ENCODE measurements at places on chromosomes 2 and 18.

DNA sequence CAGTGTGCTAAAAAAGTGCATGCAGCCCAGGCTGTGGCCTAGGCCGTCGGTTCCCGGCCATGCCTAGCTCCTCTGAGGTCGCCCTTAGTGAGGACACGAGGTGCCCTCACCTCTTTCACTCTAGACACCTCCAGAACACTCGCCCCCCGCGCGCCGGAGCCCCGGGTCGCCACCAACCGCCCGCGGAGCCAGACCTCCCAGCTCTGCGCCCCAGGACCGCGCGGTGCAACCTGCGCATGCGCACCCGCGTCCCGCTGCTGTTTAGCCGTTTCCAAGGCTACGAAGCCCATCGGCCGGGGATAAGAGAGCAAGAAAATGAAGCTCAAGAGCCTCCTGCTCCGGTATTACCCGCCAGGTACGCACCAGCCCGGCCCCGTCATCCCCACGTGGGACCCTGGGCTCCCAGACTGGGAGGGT lies at the start of gene DAW1:
Gene DAW1, plus strand, starts transcription at position 257 of the 417 bp plus-strand sequence. Its CDS starts 59 bp downstream, at position 316.
- peak; percentile 78 for DNase-seq

GRCh38 chr18:44986933-44987332 lies 306.2 kb downstream of the SETBP1 start:
- no peak for DNase-seq

DNA sequence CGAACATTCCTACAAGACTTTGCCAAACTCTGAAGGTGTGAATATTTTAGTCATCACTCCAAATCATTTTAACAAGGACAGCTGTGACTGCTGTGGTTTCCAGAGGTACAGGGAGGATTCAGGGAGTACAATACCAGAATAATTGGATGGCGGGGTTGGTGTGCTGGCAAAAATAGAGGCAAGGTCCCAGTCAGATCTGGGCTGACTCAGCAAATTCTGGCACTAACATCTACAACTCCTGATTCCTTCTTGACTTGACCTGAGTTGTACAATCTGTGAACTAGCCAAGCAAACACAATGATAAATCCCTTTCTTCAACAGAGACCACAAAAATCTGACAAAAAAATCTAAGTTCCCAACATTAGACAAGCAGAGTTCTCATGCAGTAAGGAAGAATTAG lies 40.4 kb downstream of the RMP24 start:
- no peak for DNase-seq

DNA sequence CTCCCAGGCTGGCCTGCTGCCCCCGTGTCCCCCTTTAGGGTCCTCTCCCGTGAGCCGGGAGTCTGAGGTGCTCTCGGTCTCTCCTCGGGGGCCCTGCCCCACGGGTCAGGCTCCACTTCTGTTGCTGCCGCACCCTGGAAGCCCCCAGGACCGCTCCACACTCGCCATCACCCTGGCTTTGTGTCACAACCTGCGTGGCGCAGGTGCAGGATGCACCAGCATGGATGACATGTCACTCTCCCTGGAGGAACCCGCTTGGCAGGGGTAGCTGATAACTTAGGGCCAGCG lies 10.8 kb upstream of the ARHGEF4 start:
- no peak for DNase-seq

DNA sequence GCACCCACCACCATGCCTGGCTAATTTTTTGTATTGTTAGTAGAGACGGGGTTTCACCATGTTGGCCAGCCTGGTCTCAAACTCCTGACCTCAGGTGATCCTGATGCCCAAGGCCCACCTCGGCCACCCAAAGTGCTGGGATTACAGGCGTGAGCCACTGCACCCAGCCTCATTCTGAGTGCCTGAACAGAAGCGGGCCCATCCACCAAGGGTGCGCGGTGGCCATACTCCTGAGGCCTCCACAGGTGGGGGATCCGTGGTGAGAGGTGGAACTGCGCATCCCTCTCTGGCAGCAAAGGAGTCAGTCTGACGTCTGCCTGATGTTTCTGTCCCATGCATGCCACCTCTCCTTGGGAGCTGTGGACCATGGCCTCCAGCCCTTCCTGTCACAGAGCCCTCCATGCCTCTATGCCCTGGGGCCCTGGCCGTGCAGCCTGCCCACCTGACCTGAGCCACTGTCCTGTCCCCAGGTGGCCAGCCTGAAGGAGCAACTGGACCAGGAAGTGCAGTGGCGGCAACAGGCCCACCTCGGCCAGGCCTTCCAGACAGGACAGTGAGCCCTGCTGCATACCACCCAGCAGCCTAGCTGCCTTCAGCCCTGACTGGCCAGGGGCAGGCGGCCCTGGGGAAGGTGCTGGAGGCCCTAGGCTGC lies 7.6 kb upstream of the SNED1 start:
- no peak for DNase-seq

- no peak for DNase-seq
These were observed 118.9 kb downstream of the TMX3 start for GRCh38 chr18:68596016-68596415.

GRCh38 chr2:33903701-33904100 lies 304.6 kb upstream of the FAM98A start:
- DNase-seq = no peak

DNA sequence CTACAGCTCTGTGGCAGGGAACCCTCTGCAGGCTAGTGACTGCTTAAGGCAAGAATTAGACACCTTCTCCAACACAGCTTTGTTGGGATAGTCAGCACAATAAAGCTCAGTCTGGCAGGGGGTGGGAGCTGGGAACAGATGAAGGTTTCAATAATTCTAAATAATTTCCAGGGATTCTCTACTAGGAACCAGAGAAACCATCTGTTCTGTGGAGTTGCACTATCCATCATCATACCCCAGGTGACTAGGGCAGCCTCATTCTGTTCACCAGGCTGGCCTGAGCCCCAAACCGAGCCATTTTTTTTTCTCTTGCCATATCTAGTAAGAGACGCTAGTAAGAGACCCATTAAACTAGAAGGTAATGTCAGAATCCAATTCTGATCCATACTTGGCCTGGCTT lies 35.8 kb upstream of the CYP26B1 start:
- DNase-seq = no peak

DNA sequence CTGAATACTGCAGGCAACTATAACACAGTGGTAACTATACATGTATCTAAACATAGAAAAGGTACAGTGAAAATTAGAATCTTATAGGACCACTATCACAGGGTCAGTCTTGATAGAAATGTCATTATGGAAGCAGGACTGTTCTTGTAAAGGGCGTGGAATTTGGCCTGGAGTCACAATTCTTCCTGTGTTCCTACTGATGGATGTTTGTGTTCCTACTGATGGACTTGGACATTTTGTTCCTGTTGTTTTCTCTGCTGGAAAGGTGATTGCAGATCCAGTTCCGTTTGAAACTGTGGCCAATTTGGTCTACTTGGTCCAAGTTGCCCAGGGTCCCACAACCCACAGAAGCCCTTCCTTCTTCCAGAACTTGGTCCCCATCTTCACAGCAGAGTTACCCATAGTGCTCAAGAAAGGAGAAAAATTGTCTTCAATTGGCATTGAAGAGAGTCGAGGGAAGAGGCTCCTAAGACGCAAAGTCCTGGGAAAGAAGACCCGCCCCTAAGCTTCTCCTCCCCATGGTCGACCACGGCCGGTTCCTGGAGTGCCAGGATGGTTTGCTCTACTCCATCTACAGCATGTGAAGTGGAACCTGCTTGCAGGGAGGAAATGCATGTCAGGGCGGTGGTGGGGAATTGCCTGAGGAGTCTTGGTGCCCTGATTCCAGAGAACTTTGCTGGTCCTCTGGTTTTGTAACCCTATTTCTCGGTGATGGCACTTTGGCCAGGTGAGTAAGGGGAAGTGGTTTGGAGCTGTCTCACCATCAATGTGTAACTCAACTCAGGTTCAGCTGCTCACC lies 102.8 kb upstream of the RAB12 start:
- no peak for DNase-seq

DNA sequence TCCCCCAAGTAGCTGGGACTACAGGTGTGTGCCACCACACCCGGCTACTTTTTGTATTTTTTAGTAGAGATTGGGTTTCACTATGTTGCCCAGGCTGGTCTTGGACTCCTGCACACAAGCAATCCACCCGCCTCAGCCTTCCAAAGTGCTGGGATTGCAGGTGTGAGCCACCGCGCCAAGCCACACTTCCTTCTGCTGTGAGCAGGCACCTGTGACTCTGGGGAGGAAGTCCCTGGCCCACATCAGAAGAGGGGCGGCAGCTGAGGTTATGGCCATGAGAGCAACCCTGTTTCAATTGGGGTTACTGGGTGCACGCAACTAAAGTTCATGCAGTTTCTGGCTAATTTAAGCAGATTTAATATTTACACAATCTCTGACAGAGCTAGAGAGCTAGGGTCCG lies 91.0 kb downstream of the PLB1 start:
- DNase-seq = no peak
